GOT3 (cell line): ENCODE measurements at places on chromosomes 11 and 22.

DNA sequence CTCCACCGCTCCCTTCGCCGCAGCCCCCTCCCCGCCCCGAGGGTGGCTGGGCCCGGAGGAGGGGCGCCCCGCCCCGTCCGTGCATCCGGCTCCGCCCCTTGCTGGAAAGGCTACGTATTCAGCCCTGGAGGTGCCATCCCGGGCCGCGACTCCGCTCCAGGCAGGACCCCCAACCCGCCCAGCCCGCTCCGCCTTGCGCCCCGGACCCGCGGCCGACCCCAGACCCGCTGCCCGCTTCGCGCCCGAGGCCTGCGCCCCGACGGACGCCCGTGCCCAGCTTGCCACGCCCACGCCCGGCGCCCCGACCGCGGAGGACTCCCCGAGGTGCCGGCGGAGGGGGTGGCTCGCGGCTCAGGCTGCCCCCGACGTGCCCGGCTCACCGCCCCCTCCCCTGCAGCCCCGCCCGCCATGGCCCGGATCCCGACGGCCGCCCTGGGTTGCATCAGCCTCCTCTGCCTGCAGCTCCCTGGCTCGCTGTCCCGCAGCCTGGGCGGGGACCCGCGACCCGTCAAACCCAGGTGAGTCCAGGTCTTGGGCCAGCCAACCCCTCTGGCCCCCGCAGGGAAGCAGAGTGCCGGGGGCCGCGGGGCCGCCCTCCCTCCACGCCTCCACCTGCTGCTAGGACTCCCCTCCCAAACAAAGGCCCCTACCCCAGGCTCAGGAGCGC, at the start of gene ADM2:
TSS of gene ADM2 (plus strand) at position 104 of the 667 bp plus-strand sequence. CDS start at position 409, 305 bp downstream.
- DNase-seq, result no peak

- no peak for DNase-seq
Measured at GRCh38 chr11:66547662-66548009, 933 bp downstream of the ACTN3 start.

GRCh38 chr11:45141171-45141570, 5.3 kb upstream of the PRDM11 start:
- DNase-seq, result no peak

DNA sequence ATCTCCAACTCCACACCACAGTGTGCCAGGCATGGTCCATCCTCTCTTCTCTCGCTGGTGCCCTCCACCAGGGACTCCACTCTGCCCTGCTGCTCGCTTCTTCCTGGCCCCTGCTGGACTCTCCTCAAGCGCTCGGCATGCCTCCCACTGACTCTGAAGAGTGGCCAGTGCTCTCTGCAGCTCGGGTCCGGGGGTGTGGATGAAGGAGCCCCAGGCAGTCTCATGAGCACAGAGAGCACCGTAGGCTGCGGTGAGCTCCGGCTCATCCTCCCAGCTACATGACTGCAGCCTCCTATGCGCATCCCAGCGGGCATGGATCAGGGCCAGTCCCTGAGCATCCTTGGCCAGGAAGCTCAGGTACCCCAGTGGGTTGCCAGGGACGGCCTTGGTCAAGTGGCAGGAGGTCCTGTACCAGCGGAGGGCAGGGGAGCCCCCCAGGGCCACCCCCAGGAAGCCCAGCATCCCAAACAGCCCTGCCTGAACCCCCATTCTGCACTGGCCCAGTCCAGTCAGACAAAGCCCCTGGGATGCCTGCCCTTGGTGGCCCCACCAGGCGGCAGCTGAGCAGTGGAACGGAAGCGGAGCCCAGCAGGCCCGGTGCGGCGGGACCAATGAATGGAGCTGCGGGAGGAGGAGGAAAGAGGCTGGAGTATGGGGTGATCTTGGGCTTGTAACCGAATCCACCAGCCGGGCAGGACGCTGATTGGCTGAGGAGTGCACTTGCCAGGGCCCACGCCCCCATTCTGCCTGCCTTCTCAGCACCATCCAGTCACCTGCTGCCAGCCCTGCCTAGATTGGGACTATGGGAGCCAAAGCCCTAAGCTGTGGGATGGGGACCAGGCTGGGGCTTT, at the start of gene PLA2G3:
TSS of gene PLA2G3 (minus strand) at position 643 of the 851 bp plus-strand sequence. CDS start at position 489, 154 bp downstream.
- no peak for DNase-seq

DNA sequence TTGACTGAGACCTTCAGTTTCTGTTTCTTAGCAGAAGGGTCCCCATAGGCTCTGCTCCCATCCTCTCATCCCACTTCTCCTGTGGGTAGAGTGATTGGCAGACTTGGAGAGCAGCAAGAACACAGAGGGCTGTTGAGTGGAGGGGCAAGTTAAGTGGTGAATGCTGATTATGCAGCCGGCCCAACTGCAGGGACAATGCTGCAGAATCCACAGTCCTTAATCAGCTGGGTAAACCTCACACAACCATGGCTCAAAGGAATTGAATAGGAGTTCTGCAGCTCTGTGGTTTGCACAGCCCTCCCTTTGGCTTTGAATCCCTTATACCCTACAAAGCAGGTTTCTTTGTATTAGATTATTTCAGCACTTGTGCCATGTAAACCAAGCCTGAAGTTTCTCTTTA, 161.1 kb downstream of the NAV2 start:
- DNase-seq, result no peak

DNA sequence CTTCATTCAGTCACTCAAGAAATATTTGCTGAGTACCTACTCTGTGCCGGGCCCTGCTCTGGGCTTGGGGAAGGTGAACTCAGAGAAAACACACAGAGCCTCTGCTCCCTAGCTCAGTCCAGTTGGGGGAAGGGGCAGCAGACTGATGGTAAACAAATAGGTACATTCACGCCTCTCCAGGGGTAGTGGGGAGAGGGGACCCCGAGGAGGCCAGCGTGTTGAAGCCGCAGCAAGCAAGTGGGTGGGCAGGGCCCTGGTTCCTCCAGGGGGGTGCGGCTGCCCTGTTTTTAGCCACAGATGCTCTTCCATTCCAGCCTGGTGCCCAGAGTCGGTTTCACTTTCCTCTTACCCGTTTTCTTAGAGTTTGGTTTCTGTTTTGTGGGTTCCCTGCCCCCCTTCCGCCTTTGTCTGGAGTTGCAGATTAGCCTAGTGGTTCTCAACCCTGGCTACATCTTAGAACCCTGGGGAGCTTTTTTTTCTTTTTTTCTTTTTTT, 8.7 kb downstream of the DRAP1 start:
- no peak for DNase-seq

DNA sequence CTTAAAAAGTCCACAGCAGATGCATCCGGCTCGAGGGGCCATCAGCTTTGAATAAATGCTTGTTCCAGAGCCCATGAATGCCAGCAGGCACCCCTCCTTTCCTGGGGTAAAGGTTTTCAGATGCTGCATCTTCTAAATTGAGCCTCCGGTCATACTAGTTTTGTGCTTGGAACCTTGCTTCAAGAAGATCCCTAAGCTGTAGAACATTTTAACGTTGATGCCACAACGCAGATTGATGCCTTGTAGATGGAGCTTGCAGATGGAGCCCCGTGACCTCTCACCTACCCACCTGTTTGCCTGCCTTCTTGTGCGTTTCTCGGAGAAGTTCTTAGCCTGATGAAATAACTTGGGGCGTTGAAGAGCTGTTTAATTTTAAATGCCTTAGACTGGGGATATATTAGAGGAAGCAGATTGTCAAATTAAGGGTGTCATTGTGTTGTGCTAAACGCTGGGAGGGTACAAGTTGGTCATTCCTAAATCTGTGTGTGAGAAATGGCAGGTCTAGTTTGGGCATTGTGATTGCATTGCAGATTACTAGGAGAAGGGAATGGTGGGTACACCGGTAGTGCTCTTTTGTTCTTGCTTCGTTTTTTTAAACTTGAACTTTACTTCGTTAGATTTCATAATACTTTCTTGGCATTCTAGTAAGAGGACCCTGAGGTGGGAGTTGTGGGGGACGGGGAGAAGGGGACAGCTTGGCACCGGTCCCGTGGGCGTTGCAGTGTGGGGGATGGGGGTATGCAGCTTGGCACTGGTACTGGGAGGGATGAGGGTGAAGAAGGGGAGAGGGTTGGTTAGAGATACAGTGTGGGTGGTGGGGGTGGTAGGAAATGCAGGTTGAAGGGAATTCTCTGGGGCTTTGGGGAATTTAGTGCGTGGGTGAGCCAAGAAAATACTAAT, 1.9 kb downstream of the NEAT1 start:
- DNase-seq, result no peak

- no peak for DNase-seq
Measured at GRCh38 chr11:134598368-134598767, 186.3 kb upstream of the B3GAT1 start.

DNA sequence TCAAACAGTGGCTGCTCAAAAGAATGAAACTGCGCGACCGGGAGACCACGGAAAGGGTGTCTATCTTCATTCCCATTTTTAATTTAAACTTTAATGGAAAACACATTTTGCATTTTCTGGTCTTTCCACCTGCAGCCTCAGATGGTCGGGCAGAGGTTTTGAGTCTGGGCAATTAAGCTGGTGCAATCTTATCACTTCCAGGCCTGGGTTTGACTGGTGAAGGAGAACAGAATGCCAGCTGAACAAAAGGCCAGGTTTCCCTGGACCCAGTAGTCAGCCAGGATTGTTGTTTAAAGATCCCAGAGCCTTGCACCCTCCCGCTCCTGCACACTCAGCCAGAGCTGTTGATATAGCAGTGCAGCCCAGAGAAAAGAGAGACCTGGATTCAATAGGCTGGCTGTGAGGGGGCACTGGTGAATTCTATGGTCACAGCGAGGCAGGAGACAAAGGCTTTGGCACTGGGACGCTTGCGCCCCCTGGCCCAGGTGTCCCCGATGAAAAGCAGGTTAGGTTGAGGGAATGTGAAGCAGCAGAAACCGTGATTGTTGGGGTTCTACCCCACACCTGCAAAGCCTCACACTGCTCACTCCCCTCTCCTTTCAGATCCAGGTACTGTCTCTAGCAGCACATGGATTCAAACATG, 83.6 kb downstream of the FLI1 start:
- no peak for DNase-seq

DNA sequence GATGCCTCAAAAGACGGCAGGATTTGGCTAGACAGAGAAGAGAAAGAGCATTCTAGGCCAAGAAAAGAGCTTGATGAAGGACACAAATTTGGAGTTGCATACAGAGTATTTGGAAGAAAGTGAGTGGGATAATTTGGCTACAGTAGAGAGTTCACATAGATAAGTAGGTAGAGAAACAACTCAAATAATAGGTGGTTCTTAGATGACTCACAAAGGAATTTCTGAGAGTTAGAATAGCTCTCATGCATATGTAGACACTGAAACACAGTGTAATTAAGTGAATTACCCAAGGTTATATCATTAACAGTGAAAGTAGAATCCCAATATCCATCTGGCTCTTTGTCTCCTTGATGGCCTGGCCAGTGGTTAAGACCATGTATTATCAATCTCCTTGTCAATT, 228.6 kb upstream of the DDI1 start:
- DNase-seq, result no peak

- DNase-seq, result no peak
Measured at GRCh38 chr11:103924166-103925013, 112.0 kb upstream of the DDI1 start.
